IPS DF 19.7 (cell line): ENCODE measurements at places on chromosomes 2 and 18.

- DNase-seq, result no peak
These were observed 79.7 kb downstream of the PSMG2 start for GRCh38 chr18:12782521-12782920.

DNA sequence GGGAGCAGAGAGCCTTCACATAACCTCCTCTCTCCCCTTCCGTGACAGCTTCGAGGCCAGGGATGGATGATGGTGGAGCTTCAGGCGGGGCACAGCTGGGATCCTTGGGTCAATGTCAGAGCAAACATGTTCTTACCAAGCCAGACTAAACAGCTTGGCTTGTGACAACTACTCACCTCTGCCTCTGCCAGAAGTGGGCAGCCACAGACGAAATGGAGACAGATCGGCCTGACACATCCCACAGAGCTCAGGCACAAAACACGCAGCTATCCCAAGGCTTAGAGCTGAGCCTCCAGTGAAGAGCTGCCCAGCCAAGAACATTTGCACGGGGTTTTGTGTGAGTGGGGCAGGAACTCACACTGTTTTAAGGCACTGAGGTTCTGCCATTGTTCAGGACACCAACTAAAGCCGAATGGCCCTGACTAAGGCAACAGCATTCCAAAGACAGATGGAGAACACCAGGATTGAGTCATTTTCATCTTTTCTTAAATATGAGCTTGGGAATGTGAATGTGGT, 12.8 kb downstream of the PXDN start:
- no peak for DNase-seq

- no peak for DNase-seq
These were observed 21.2 kb downstream of the MPHOSPH10 start for GRCh38 chr2:71151620-71152019.

DNA sequence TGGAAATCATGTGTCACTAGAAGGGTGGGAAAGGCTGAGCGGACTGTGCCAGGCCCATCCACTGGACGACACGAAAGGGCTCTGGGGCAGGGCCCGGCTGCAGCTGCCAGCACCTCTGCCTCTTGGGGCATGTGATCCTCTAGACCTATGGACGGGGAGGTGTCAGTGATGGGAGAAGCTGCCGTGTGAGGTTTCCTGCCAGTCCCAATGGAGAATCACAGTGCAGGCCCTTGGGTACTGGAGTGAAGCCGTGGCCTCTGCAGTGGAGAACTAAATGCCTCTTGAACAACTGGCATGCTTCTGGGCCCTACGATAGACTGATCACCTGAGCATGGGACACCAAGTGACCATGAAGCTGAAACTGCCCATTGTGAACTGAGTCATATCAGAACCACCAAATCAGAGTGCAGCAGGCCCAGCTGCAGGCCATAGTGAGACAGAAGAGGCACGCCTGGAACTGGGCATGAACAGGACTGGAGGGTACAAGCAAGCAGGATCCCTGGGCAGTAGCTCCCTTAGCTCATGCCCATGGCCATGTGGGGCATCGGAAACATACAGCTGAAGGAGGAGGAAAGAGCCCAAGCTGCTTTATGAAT, 18.8 kb upstream of the RHOB start:
- no peak for DNase-seq

DNA sequence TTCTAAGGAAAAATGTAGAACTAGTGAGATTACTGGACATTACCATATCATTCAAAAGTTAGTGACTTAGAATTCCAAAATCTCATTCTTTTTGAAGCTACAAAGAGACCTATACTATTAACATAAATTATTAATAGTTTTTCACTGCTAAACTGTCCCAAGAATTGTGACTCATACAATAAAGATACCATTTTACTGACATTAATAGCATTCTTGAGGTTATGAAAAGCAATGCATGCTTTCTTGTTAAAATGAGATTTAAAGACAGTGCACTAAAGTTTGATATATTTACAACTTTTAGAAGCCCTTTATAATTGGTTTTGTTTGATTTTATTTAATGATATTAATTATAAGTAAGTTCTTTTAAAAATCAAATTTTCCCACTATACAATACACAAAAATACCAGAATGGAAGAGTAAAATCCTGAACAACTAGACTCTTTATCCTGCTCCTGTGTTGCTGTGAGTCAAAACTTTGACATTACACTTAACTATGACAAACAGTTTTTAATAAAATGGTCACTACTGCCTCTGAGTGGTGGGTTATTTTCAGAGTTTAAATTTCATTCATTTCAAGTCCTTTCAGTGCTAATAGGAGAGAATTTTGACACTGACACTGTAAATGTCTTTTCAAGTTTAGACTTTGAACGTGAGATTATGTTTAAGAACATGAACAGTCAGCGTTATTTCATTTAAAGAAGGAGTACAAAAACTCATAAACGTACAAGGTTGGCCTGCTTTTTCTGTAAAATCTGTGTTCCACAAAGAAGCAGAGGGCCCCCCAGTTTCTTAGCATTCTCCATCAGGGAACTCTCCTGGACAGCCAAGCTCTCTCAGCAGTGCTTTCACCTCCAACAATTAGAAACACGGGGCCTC, 54.5 kb downstream of the FAM124B start:
- DNase-seq, result no peak

GRCh38 chr2:112480530-112481049, 1.4 kb upstream of the TTL start:
- DNase-seq, result no peak

DNA sequence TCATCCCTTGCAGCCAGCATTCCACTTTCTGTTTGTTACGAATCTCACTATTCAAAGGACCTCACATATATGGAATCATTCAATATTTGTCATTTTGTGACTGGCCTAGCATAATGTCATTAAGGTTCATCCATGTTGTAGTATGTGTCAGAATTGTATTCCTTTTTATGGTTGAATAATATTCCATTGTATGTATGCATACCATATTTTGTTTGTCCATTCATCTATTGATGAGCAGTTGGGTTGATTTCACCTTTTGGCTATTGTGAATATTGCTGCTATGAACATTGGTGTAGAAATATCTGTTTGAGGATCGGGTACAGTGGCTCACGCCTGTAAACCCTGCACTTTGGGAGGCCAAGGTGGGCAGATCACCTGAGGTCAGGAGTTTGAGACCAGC, 35.0 kb downstream of the PSMD14 start:
- no peak for DNase-seq

DNA sequence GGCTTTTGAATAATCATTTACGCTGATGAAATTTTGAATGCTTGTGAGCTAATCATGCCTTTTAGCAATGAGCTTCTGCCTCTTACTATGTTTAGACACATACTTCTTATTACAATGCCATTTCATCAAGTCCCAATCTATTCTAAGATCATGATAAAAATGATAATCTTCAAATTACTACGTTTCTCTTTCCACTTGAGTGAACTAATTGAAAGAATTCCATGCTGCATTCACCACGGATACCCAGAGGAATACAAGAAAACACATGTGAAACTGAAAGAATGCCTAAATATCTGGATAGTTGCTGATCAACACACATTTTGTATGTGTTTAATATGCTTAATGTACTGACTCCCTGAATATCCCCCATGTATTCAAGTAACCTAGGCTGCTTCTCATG, 62.3 kb downstream of the LRRTM4 start:
- DNase-seq, result no peak

DNA sequence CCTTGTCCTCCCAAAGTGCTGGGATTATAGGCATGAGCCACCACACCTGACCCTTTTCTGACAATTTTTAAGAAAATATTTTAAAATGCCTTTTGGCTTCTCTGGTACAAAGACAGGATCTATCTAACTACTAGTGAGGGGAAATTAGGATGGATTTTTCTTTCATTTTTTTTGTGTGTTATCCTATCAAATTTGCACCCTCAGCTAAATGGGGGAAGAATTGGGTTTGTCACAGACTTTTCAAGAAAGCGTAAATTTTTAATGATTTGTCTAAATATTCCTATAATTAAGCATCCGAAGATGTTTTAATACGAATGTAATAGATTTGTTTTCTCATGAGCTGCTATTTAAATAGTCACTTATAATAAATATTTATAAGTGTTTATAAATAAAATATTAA, 340.0 kb upstream of the ETAA1 start:
- DNase-seq, result no peak

DNA sequence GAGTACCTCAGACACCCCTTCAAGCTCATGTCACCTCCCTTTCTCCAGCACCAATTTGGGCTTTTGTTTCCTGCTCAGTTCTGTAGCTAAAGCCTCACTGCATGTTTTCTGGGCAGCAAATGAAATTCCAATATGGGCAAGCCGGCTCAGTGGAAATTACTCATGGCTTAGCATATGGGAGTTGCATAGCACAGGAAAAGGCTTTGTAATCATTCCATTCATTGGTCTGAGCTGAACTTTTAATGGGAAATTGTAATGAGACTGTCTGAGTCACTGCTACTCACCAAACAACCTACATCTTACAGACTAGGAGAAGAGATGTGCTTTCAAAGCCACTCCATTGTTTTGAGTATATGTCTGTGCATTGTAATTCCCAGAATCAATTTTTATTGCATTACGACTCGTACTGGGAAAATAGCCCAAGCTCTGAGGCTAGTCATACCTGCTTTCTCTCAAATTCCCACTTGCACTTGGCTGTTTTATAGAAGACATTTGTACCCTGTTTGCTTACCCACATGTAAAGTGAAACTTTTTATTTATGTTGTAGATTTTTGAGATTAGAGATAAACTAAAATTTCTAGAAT, 139.5 kb upstream of the LRATD1 start:
- DNase-seq, result no peak

DNA sequence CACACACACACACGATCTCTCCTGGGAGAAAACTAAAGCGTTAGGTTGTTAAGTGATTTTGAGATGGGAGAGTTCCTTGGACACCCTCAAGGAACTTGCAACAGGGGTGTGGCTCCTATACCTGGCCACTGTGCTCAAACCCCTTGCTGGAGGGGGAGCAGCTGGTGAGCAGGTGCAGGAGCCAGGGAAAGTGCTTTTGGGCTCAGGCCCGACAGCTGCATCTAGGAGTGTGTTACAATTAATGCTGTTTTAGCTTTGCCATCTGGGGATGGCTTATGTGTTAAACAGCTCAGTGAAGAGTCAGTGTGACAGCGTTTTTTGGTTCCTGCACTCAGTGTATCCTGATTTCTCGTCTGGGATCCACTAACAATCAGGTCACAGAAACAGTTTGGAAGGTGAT, 510.8 kb downstream of the TRIB2 start:
- no peak for DNase-seq

GRCh38 chr18:29912351-29912750, 1130.2 kb downstream of the DSC3 start:
- DNase-seq, result no peak

DNA sequence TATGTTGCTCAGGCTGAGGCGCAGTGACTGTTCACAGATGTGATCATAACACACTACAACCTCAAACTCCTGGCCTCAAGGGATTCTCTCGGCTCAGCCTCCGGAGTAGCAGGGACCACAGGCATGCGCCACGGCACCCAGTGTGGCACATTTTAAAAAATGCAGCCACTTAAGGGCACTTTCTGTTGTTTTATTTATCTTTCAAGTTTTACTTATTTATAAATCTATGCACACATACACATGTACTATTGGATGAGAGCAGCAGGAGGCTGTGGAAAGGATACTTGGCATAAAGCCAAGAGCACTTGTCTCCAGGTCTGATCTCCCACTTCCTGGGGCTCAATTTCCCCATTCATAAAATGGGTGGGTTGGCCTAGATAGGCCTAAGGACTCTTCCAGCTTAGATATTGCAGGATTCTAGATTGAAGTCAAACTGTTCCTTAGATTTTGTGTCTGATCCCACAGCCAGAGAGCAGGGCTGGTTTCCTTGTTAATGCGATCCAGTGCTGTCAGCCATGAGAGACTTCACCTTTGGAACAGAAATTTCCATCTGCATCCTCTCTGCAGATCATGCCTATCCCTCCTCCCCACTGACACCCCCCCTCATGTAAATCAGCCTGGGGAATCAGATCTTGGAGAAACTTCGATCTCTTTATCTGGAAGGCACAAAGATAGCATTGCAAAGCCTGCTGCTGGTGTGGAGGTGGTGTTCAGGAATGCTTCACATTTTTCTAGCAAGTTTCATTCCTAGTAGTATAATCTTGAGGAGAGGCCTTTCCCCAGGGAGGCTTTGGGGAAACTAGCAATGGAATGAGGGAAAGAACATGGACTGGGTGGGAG, 24.7 kb downstream of the PCBP1 start:
- no peak for DNase-seq

GRCh38 chr2:37617119-37617892, 54.1 kb downstream of the CDC42EP3 start:
- DNase-seq, result no peak
